ENCODE measurements at places on chromosomes 13 and 19. TPM values are rescaled to one million over a fixed set of nuclear protein-coding genes. Genes with fewer than 3 reads are reported as not detected.

DNA sequence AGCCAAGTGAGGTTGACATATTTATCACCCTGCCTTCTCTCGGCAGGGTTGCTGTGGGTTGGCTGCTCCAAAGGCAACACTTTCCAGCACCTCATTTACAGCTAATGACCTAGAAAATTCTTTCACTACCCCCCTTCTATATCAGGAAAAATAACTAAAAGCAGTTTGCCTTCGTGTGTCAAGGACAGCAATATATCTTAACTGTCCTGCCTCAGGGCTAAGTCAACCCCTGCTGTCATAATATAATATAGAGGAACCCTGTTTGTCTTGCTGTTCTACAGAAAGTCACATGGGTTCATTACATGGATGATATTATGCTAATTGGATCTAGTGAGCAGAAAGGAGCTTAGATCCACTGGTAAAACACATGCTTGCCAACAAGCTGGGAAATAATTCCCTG is 28.1 kb upstream of the USP12 start:
- peaks cover 3% of the 10 kb centered on the region for H3K27me3 ChIP-seq
- no peak overlapping the region for H3K4me3 ChIP-seq
- H3K27ac ChIP-seq = no peak overlapping the region
- peaks cover 2% of the 10 kb centered on the region for H3K4me1 ChIP-seq

- no peak overlapping the region for H3K27ac ChIP-seq
- no peak for DNase-seq
- H3K4me1 ChIP-seq = no peaks in the 10 kb centered on the region
- no peak overlapping the region for H3K4me3 ChIP-seq
- H3K27me3 ChIP-seq = no peaks in the 10 kb centered on the region
These were observed 42.6 kb downstream of the B3GLCT start for GRCh38 chr13:31242367-31242766.

- H3K27ac ChIP-seq = peak within 1 kb of the TSS; percentile 22
- H3K4me3 ChIP-seq = peak within 1 kb of the TSS; percentile 79
- H3K36me3 ChIP-seq = no peaks in the 10 kb centered on the region
- peaks cover 20% of the 10 kb centered on the region for H3K4me1 ChIP-seq
These were observed at the start of gene KLHL26 for GRCh38 chr19:18636969-18637629. Gene KLHL26 (plus strand): TSS chr19:18637028. CDS start chr19:18637055, 27 bp downstream.

- no peaks in the 10 kb centered on the region for H3K36me3 ChIP-seq
- H3K4me3 ChIP-seq = no peak overlapping the region
- no peak for DNase-seq
- H3K27ac ChIP-seq = no peak overlapping the region
- no peaks in the 10 kb centered on the region for H3K27me3 ChIP-seq
These were observed 45.6 kb upstream of the RAP2A start for GRCh38 chr13:97388373-97388772.

The EID2B gene
- 7.6 TPM for total RNA-seq

The SHANK1 gene
- total RNA-seq = 19.0 TPM

The GPR18 gene
- total RNA-seq = not detected

- DNase-seq = no peak
- H3K27me3 ChIP-seq = no peaks in the 10 kb centered on the region
- H3K4me3 ChIP-seq = no peak overlapping the region
- H3K36me3 ChIP-seq = no peaks in the 10 kb centered on the region
- no peak overlapping the region for H3K27ac ChIP-seq
- H3K4me1 ChIP-seq = peaks cover 10% of the 10 kb centered on the region
These were observed 529.0 kb downstream of the MYO16 start for GRCh38 chr13:109158383-109158782.

- no peak overlapping the region for H3K4me3 ChIP-seq
- peaks cover 11% of the 10 kb centered on the region for H3K36me3 ChIP-seq
- DNase-seq = no peak
- H3K27ac ChIP-seq = no peak overlapping the region
- peaks cover 6% of the 10 kb centered on the region for H3K27me3 ChIP-seq
These were observed 76.8 kb downstream of the KCTD12 start for GRCh38 chr13:76809389-76809788.

DNA sequence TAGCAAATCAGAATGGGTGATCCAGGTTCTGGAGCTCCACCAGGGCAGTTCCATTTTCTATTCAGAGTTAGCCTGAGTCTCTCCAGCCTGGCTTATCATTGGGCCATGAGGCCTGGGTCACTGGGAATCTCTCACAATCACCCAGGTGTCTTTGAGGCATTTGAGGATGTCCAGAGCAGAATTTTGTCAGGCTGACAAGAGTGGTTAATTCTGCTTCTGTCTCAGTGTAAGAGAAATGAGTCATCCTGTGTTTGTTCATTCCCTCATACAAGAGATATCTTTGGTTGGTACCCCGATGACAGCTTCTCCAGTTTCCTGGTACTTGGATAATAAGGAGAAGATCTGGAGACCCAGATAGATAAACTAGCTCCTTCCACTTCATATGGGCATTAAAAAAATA is 10.4 kb downstream of the ZNF93 start:
- no peak for DNase-seq
- no peak overlapping the region for H3K27ac ChIP-seq
- H3K4me1 ChIP-seq = peaks cover 26% of the 10 kb centered on the region
- no peaks in the 10 kb centered on the region for H3K36me3 ChIP-seq

The ZNF554 gene
- 5.8 TPM for total RNA-seq

DNA sequence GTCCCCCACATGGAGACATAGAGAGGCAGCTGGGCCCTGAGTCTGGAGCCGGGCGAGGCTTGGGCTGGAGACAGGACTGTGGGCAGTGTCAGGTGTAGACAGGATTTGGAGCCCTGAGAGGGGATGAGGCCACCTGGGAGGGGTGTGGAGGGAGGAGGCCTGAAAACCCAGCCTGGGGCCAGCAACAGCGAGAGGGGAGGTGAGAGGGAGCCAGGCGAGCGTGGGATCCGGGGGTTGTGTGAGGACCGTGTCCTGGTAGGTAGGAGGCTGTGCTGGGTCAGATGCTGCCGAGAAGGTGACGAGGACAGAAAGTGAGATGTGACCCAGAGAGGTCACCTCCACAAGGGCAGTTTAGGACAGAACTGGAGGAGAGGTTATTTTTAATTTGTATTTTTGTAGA is 7.4 kb downstream of the MPND start:
- no peaks in the 10 kb centered on the region for H3K36me3 ChIP-seq
- no peak for DNase-seq
- H3K27me3 ChIP-seq = peaks cover 1% of the 10 kb centered on the region
- no peak overlapping the region for H3K4me3 ChIP-seq

Data from glutamatergic neuron (in vitro differentiated cells).